ENCODE measurements at places on chromosomes 4 and X.

- peak overlapping the region; percentile 67 for H3K27ac ChIP-seq
- no peaks in the 10 kb centered on the region for H3K36me3 ChIP-seq
- H3K4me1 ChIP-seq, result peaks cover 52% of the 10 kb centered on the region
- no peak overlapping the region for H3K4me3 ChIP-seq
Observed at GRCh38 chr4:70714079-70714887, 7.5 kb upstream of the RUFY3 start.

DNA sequence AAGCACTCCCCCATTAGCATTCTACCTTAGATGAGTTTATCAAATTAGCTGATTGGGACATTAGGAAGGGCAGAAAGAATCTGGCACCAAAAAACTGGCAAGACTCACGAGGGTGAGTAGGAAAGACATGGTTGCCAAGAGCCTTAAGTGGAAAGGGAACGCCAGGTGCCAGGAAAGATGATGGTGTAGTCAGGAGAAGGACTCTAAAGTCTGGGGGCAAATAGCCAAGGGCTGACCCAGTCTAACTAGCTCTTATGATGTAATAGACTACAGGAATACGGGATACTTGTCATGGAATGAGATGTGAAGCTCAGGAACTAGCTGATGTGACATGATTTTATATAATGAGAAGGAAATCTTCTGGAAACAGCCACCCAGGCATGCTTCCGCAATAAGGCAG lies 94.8 kb downstream of the MBNL3 start:
- H3K4me1 ChIP-seq, result no peaks in the 10 kb centered on the region
- peak; percentile 32 for DNase-seq
- no peaks in the 10 kb centered on the region for H3K27me3 ChIP-seq
- H3K27ac ChIP-seq, result no peak overlapping the region
- H3K36me3 ChIP-seq, result no peaks in the 10 kb centered on the region

DNA sequence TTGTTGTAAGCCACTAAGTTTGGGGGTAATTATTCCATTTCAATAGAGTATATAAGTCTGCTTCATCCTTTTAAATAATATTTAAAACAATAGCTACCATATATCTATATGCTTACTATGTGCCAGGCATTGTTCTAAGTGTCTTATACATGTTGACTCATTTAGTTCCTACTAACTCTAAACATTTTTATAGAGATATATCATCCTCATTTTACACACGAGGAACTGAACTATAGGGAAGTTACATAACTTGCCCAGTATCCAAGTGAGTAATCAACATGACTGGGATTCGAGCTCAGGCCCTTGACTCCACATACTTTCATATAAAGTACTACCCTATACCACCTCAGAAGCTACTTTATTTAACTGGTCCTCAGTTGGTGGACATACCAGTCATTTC lies 175.3 kb upstream of the RAI2 start:
- no peaks in the 10 kb centered on the region for H3K36me3 ChIP-seq
- H3K27ac ChIP-seq, result no peak overlapping the region
- no peaks in the 10 kb centered on the region for H3K27me3 ChIP-seq
- H3K4me1 ChIP-seq, result no peaks in the 10 kb centered on the region
- H3K4me3 ChIP-seq, result no peak overlapping the region

DNA sequence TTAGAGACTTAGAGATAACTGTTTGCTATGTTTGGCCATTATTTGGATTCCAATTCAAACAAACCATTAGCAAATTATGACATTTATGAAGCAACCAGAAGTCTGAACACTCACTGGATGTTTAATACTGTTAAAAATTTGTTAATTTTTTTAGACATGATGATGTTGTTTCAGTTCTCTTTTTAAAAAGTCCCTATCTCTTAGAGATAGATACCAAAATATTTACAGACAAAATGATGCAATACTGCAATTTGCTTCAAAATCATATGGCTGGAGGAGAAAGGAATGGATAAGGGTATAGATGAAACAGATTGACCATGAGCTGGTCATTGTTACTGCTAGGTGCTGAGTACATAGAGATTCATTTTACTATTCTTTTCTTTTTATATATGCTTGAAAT lies 534.6 kb downstream of the BCOR start:
- H3K4me1 ChIP-seq, result no peaks in the 10 kb centered on the region
- H3K36me3 ChIP-seq, result no peaks in the 10 kb centered on the region
- no peaks in the 10 kb centered on the region for H3K27me3 ChIP-seq
- no peak overlapping the region for H3K4me3 ChIP-seq

GRCh38 chrX:115337491-115338144 lies 48.1 kb downstream of the LUZP4 start:
- no peaks in the 10 kb centered on the region for H3K36me3 ChIP-seq
- H3K27ac ChIP-seq, result no peak overlapping the region
- no peaks in the 10 kb centered on the region for H3K4me1 ChIP-seq
- H3K27me3 ChIP-seq, result no peaks in the 10 kb centered on the region
- no peak overlapping the region for H3K4me3 ChIP-seq

DNA sequence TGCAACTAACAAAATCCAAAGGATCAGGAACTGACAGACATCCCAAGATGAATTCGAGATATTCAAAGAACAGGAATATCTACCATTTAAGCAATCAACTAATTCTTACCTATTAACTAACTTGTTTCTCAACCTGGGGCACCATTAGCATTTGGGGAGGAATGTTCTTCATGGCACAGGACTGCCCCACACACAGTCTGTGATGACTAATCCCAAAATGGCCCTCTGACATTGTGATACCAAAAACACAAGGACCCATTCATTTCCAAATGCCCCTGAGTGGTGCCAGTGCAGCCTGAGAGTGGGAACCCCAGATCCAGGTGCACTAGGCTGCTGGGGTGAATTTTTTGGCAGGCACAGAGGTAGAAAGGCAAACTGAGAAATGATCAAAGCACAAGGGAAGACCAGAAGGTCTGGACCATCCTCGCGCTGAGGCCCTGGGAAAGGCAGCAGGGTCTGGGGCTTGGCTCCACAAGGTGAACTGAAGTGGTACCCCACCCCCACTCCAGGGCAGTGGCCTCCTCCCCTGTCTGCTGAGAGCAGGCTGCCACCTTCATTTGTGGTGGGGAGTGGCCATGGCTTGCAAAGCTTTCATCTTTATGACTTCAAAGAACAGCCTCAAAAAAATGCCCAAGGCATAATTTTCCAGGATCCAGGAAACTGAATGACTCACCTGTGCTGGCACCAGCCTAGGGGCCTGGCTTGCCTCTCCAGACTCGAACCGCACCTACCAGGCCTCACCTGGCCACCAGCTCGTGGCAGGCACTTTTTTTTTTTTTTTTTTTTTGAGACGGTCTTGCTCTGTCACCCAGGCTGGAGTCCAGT lies 122.4 kb downstream of the BCOR start:
- no peak overlapping the region for H3K27ac ChIP-seq
- H3K36me3 ChIP-seq, result no peaks in the 10 kb centered on the region
- no peaks in the 10 kb centered on the region for H3K27me3 ChIP-seq
- DNase-seq, result peak; percentile 9
- H3K4me1 ChIP-seq, result no peaks in the 10 kb centered on the region

GRCh38 chrX:79630033-79631009 lies 263.2 kb upstream of the ITM2A start:
- H3K4me3 ChIP-seq, result no peak overlapping the region
- H3K27me3 ChIP-seq, result no peaks in the 10 kb centered on the region

- no peak overlapping the region for H3K4me3 ChIP-seq
- no peak overlapping the region for H3K27ac ChIP-seq
- H3K36me3 ChIP-seq, result peaks cover 15% of the 10 kb centered on the region
- H3K4me1 ChIP-seq, result peaks cover 4% of the 10 kb centered on the region
- H3K27me3 ChIP-seq, result no peaks in the 10 kb centered on the region
Observed at GRCh38 chr4:38094419-38094818, 134.2 kb downstream of the PTTG2 start.

DNA sequence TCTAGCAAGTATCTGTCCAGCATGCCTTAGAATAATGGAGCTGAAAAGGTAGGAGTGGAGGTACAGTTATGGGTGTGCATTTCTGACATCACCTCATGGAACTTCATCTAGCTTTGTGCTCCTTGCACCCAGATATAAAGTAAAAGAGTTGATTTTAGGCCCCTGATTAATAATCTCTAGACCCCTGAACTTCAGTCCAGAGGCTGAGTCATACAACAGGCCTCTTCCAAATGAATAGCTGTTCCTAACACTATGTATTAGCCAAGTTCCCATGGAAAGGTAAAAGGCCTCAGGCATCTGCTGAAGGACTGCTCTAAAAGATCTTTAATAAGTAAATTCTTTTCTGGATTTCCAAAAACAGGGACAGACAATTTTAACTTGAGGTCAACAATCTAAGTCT lies 16.2 kb downstream of the TBC1D9 start:
- no peaks in the 10 kb centered on the region for H3K36me3 ChIP-seq
- H3K4me3 ChIP-seq, result no peak overlapping the region
- DNase-seq, result no peak
